ENCODE measurements at places on chromosomes 5 and 9.

DNA sequence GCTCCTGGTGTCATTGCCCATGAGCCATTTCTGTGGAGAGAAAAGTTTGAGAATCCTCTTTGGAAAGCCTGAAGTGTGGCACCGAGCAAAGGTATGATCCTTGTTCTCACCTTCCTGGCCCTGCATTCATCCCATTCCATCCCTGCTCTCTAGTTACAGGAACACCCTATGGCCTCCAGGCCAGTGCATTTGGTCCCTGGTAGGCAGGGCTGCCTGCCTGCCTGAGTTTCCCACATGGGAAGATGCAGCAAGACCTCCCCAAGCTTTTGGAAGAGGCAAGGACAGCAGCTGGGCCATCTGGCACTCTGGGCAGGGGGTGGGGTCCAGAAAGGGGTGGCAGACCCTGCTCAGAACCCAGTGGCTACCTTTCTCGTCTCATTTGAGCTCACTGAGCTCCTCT is 24.5 kb downstream of the IGIP start:
- DNase-seq: no peak

- DNase-seq: no peak
Measured at GRCh38 chr5:57715296-57715695, 232.7 kb upstream of the ACTBL2 start.

DNA sequence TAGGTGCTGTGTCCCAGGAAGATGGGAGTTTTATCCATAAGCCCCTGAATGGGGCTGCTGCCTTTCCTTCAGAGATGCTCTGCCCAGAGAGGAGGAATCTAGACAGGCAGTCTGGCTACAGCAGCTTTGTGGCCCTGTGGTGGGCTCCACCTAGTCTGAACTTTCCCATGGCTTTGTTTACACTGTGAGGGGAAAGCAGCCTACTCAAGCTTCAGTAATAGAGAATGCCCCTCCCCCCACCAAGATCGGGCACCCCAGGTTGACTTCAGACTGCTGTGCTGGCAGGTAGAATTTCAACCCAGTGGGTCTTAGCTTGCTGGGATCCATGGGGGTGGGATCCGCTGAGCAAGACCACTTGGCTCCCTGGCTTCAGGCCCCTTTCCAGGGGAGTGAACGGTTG is 100.9 kb upstream of the DPYSL3 start:
- DNase-seq: no peak

GRCh38 chr5:74031536-74031935 is 405.5 kb downstream of the ARHGEF28 start:
- DNase-seq: no peak

- no peak for DNase-seq
Measured at GRCh38 chr9:123550012-123550411, 194.0 kb downstream of the CRB2 start.

- DNase-seq: no peak
Measured at GRCh38 chr5:68454766-68455165, 239.2 kb downstream of the PIK3R1 start.

DNA sequence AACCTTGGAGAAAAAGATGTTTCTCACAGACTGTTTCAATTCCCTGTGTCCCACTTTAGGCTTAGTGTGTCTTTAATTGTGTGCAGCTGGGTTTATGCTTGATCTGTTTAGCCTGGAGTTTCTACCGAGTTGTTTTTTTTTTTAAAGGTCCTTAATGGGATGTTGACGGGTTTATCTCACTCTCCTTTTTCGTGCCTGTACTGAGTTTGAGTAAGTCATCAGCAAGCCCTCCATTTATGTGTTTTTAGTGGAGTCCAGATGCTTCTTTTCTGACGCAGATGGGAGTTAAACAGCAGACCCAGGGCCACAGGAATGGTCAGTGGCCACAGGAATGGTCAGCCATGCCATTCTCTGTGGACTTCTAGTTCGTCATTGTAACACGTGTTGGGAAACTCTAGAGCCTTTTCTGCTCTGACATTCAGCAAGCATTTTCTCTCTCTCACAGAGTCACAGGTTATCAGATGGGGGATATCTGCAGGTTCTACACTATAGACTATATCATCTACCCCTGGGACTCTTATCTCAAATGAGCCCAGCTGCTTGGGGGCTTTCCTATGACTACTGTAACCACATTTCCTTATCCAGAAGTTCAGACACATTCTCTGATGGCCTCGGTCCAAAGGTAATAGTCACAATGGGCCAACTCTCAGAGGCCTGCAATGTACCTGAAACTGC is 190.5 kb downstream of the TTLL11 start:
- DNase-seq: no peak

DNA sequence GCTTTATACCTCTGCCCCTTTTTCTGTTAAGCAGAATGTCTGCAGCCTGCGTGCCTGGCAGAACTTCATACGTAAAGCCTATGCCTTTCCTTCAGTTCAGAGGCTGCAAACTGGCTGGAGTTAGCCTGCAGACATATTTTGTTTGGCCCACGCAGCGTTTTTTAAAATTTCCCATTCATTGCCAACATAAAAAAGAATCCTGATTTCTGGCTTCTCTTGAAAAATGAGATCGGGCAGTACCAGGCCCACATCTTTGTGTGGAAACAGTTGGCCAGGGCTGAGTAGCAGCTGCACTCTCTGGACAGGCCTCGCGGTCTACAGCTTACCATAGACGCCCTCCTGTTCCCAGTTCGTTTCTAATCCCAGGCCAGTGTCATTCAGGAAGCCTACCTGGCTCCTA is 104.4 kb downstream of the SMARCA2 start:
- no peak for DNase-seq

GRCh38 chr5:123303802-123304201 is 119.4 kb downstream of the CEP120 start:
- DNase-seq: no peak

DNA sequence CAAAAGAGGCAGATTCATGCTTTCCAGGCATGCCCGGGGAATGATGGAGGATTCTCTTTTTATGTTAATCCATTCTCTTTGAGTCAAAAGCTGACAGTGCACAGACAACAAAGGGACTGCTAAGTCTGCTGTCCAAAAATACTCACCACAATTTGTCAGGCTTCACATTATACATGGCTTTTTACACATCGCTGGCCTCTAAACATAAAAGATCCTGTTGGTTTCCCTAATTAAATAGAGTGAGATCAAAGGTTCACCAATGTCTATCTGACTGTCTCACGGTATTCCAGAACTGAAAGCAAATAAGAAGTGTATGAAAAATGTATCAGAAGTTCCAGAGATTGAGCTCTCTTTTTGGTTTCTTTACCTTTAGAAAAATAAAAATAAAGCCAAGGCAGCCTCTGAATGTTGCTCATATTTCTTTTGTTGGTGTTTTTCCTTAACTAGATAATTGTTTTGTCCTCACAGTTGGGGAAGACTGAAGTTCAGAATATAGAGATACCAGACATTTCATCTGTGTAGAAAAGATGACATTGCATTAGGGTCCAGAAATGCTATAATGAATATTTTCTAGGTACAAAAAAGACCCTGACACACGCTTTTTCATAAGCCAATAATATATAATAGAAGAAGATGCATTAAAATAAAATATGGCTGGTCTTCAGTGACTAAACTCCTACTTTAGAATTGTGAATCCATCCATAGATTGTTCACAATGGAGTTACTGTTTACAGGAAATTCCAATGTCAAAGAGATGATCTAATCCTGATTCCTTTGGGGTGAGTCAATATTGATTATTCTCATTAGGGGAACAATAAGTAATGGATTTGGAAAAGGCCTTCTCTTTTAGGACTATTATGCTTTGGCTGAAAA is 688.2 kb upstream of the CDH6 start:
- DNase-seq: peak; percentile 8

DNA sequence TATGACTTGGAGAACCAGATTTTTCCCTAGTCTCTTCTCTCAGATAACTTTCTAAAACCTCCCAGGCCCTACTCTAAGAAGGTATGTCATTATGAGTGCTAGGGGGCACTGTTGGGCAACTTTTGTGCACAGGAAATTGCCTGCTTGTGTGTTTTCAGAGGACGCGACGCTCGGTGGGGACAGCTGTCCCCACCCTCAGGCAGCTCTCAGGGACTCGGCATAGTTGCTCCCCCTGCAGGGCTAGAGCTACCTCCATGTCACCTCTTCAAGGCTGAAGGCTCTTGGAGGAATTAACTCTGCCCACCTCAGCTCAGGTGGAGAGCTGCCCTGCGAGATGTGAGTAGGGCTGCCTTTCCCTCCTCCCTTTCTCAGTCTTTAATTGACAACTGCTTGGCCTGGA is 10.2 kb upstream of the TIFAB start:
- DNase-seq: peak; percentile 78

GRCh38 chr5:135240781-135241360 is 158.2 kb downstream of the MACROH2A1 start:
- no peak for DNase-seq

DNA sequence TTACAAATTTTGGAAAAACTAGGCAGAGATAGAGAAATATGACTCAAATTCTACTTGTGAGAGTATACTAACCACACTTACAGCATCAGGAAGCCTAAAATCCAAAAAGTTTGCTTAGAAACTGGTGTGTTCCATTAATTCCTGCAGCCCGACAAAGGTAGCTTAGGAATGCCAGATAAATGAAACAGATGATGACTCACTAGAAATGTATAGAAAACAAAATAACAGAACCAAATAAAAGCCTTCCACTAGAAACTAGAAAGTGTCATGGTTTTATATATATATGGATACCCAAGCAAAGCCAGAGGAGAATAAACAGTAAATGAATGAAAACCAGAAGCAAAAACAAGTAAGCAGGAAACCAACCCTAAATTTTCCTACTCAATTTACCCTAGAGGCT is 272.2 kb upstream of the PRDM9 start:
- no peak for DNase-seq

DNA sequence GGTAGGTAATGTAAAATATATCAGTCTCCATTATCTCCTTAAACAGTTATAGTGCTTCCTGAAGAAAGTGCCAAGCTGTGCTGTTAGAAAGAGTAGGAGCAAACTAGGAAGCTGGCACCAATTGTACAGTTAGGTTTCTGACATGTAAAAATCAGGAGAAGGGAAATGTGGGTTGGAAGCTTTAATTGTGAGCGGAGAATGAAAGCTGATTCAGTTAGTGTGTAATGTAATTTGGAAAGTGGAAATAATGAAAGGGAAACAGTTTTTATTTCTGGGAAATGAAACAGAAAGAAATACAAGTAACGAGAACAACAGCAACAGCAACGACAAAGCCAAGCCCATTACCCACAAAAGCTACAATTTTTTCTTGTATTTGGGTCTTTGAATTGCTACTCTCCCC is 48.8 kb upstream of the JAK2 start:
- DNase-seq: no peak

DNA sequence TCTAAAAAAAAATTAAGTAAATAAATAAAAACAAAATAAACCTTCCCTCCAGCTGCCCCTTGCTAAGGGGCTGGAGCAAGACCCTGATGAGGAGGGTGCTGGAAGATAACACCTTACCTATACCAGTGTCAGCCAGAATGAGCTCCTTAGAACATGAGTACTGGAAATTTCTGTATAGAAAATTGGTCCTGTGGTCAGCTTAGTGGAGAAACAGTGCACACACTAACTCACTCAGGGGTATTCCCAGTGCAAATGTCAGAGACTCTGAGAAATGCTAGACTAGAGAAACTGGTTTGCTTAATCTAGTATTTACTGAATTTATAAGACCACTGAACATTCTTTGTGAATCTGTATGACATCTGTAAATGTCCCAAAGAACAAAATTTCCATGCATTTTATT is 62.1 kb upstream of the CTXN3 start:
- no peak for DNase-seq

DNA sequence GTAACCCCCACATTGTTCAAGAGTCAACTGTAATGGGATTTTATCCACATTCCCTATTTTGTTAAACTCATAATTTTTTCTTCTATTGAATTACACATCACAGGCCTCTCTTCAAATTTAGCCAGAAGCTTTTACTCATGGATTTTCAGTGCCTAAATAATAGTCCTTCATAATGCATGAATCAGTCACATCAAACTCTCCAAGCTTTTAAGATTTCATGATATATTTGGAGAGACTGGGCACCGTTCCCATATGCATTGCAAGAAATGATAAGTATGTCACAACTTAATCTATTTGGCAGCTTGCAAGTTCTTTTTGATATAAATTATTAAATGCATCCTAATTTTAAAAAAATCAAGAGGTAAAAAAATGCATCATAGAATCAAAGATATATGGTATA is 465.9 kb downstream of the DMAC1 start:
- DNase-seq: no peak

DNA sequence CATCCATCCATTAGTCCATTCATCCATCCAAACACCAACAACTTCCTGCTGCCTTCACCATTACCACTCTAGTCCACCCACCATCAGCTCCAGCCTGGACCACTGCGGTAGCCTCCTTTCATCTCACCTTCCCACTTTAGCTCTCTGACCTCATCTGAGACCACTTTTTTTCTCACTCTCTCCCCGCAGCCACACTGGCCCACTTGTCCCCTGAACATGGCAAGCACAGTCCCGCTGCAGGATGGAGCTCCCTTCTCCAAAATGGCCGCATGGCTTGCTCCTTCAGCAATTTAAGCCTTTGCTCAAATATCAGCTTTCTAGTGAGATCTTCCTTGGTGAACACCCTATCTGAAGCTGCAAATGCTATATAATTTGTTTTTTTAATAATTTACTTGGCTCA is 11.1 kb downstream of the CSF1R start:
- no peak for DNase-seq

GRCh38 chr5:74919487-74919886 is 53.3 kb upstream of the FAM169A start:
- no peak for DNase-seq

DNA sequence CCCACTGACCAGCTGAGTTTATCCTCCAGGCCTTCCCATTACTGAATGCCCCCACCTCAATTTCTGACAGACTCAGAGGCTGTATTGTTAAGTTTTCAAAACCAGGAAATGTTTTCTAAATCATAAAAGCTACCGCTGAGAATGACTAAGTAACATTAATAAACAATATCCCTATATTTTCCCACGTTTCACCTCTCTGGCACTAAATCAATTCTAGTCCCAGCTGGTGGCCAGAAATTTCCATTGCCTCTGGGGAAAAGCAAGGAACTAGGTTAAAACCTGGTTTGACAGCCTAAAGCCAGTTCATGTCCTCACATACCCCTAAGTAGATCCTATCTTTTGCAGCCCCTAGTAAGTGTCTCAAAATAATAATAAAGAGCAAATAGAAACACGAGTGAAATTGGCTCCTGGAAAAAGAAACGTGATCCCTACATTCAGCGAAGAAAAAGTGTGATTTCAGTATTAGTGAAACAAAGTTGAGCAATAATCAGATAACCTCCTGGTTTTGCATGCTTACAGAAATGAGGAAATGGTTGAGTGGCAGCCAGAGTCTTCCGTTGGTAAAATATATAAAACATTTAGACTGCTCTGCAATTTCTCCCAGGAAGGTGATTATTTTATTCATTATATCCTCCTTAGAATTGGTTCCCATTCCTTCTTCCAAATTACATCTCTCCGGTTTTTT is 110.9 kb downstream of the ESM1 start:
- DNase-seq: no peak
